ENCODE measurements at places on chromosomes 11 and 22. TPM values are rescaled to one million over a fixed set of nuclear protein-coding genes. Genes with fewer than 3 reads are reported as not detected.

The TMEM218 gene
- total RNA-seq = 32.5 TPM

The B4GALNT4 gene
- total RNA-seq = 1.8 TPM

The CNTF gene
- 3.3 TPM for total RNA-seq

The TRAPPC4 gene
- total RNA-seq = 84.5 TPM

The ADM gene
- 187 TPM for total RNA-seq

The CABP4 gene
- total RNA-seq = not detected

The OR51B4 gene
- 0.11 TPM for total RNA-seq

The TRIM48 gene
- not detected for total RNA-seq

The PDXP gene
- total RNA-seq = 13.8 TPM

The TANGO2 gene
- 62.5 TPM for total RNA-seq

The PRDX5 gene
- total RNA-seq = 411 TPM

The ZNRF3 gene
- total RNA-seq = 4.8 TPM

The CDC45 gene
- 44.8 TPM for total RNA-seq

The DSCAML1 gene
- not detected for total RNA-seq

The LAYN gene
- total RNA-seq = 34.1 TPM

The MS4A15 gene
- total RNA-seq = not detected

The TUB gene
- 8.9 TPM for total RNA-seq

The DCDC1 gene
- 0.22 TPM for total RNA-seq

The TSSK2 gene
- not detected for total RNA-seq

The ACTN3 gene
- total RNA-seq = under 0.01 TPM

The VPREB1 gene
- not detected for total RNA-seq

The BTBD10 gene
- 72.4 TPM for total RNA-seq

The OR2AT4 gene
- total RNA-seq = not detected

The WNT7B gene
- 0.33 TPM for total RNA-seq

The RTN4R gene
- 0.77 TPM for total RNA-seq

The FGF3 gene
- total RNA-seq = not detected

Measured in uterine smooth muscle cell (primary cell).